ENCODE measurements at places on chromosomes 11 and 22.

DNA sequence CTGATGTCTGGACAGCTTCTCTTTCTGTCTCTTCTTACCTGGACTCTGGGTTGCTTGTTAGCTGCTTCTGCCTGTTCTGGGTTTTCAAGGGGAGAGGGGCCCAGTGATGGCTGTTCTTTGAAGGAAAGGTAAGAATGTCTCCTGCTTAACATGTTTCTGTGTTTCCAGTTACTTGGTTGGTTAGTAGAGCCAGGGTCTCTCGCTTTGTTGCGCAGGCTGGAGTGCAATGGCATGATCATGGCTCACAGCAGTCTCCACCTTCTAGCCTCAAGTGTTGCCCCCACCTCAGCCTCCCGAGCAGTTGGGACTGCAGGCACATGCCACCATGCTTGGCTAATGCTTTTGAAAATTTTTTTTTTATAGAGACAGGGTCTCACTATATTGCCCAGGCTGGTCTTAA lies 126.6 kb downstream of the BCR start:
- DNase-seq: no peak

DNA sequence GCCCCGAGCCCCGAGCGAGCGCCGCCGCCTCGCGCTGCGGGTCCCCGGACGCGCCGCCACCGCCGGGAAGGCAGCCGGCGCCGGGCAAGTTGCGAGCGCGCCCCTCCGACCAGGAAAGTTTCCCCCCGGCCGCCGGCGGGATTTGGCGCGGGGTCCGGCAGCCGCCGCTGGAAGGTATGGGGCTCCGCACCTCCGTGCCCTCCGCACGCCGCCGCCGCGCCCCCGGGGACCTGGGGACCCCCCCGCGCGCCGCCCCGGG lies 281 bp downstream of the TSPAN18 start:
- DNase-seq: no peak

GRCh38 chr22:43404673-43405385 lies 7.0 kb upstream of the MPPED1 start:
- DNase-seq: no peak

- DNase-seq: no peak
Observed at GRCh38 chr22:42256930-42257329, 13.5 kb downstream of the TCF20 start.

DNA sequence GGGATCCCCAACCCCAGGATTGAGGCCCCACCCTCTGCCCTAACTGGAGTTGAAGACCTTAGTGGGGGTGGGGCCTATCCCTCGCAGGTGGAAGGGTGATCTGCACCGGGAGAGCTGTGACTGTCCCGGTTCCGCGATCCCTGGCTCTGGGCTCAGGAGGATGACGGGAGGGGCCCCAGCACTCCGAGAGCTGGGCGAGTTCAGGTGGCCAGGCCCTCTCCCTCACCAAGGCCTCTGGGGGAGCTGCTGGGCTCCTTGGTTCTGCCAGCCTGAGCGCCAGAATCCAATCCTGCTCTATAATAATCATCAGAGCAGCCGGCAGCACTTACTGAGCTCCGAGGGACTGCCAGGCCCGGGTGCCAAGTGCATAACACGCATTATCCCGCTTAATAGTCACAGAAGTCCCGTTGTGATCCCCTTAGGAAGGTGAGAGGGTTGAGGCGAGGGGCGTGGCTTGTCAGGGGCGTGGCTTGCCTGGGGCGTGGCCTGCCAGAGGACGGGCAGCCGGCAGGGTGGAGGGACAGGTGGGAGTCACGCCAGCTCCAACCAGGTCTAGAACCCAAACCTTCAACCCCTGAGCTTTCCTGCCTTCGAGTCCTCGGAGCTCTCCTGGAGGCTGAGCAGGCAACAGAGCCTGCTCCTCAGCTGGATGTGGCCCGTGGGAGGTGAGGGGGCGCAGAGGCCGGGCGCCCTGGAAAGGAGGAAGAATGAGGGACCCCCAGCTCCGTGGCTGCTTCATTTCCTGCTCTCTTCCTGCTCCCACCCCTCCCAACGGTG lies 7.3 kb upstream of the SYT7 start:
- no peak for DNase-seq

- no peak for DNase-seq
Observed at GRCh38 chr11:116962108-116962507, 124.7 kb upstream of the APOA1 start.

GRCh38 chr11:3920148-3920852 lies 64.8 kb downstream of the STIM1 start:
- no peak for DNase-seq

- DNase-seq: no peak
Observed at GRCh38 chr11:3132831-3133260, 32.3 kb downstream of the OSBPL5 start.

GRCh38 chr22:42889304-42889703 lies 32.2 kb upstream of the ARFGAP3 start:
- DNase-seq: no peak

DNA sequence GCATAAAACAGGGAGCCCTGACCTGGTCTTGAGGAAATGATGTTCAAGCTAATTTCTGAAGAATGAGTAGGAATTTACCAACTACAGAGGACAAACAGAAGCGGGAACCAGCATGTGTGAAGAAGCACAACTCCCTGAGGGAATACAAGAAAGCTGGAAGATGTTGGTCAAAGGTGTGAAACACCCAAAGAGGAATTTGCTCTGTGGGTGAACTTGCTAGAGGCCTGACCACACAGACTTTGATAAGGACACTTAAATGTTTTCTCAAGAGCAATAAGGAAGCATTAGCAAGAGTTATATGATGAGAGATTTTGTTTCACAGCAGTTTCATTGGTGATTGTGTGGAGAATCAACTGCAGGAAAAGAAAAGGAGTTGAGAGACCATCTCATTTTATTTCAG lies 17.6 kb downstream of the SLC5A12 start:
- no peak for DNase-seq

DNA sequence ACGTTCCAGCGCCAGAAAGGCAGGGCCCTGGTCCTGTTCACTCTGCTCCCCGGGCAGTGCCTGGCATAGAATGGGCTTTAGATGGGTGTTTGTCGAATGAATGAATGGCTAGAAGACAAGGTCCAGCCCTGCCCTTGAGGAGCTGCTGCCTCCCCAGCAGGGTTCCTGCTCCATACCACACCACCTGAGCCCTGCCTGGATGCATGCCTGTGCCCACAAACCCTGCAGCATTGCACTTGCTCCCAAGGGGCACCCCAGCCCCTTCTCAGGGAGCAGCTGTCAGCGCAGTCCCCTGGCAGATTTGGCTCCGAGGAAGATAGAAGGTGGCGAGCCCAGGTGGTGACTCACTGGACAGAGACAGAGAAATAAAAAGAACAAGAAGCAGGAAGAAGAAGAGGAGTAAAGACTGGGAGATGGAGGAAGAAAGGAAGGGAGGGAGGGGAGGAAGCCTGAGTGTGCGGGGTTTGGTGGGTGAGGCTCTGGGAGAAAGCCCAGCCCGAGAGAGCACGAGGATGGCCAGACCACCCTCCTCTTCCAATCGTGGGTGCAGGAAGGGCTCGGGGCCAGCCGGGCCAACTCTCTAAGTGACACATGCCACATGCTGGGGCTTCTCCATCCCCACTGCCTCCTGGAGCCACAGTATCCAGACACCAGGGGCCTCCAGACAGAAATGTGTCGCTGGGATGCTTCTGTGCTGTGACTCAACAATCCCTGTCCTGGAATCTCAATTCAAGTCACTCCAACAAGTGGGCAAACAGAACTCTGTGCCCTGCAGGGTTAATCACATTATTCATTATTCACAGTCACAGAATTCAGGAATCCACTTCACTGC lies 1474.3 kb downstream of the BRD1 start:
- DNase-seq: no peak

GRCh38 chr11:4511282-4512245 lies 29.1 kb downstream of the OR52K1 start:
- no peak for DNase-seq

GRCh38 chr11:116911976-116912734 lies 74.7 kb upstream of the APOA1 start:
- no peak for DNase-seq

GRCh38 chr11:36594316-36594989 lies at the start of gene IFTAP:
IFTAP (plus strand) TSS chr11:36594502; CDS start chr11:36610104, 15,602 bp downstream.
- peak; percentile 74 for DNase-seq

GRCh38 chr11:9231848-9232177 lies 33.3 kb downstream of the DENND5A start:
- DNase-seq: peak; percentile 44

GRCh38 chr11:65440831-65441499 lies 18.4 kb downstream of the NEAT1 start:
- no peak for DNase-seq

GRCh38 chr11:1793081-1793480 lies 29.4 kb upstream of the CTSD start:
- peak; percentile 17 for DNase-seq

GRCh38 chr11:12764187-12764914 lies 90.1 kb downstream of the TEAD1 start:
- DNase-seq: no peak

GRCh38 chr11:117074119-117074518 lies 24.1 kb downstream of the SIK3 start:
- DNase-seq: no peak

- no peak for DNase-seq
Observed at GRCh38 chr22:17086296-17086695, 1.5 kb downstream of the IL17RA start.

- no peak for DNase-seq
Observed at GRCh38 chr11:952406-953385, 27.0 kb downstream of the AP2A2 start.

- DNase-seq: no peak
Observed at GRCh38 chr11:112334381-112334780, 73.7 kb upstream of the PLET1 start.

DNA sequence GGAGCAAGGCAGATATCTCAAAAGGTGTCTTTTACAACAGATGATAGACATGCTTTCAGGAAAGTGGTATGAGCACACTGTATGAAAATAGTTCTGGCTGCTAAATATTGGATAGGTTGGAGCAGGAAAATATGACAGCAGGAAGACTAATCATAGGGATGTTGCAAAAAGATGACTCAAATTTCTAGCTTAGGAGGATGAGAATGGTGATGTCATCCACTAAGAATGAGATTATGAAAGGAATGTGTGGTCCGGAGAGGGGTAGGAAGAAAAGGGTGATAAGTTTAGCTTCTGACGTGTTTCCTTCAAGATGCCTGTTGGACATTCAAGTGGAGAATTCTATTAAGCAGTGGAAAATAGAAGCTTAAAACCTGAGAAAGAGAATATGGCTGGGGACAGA lies 46.4 kb downstream of the RCN1 start:
- DNase-seq: peak; percentile 17

- DNase-seq: no peak
Observed at GRCh38 chr11:12846786-12847615, 162.1 kb upstream of the RASSF10 start.

GRCh38 chr11:115464269-115464668 lies 39.9 kb downstream of the CADM1 start:
- DNase-seq: no peak

- DNase-seq: no peak
Observed at GRCh38 chr11:117993988-117994745, 8.0 kb downstream of the IL10RA start.

GRCh38 chr11:14359501-14360031 lies 583 bp upstream of the RRAS2 start:
- DNase-seq: no peak

- no peak for DNase-seq
Observed at GRCh38 chr11:72753341-72754148, 1.3 kb upstream of the ARAP1 start.

DNA sequence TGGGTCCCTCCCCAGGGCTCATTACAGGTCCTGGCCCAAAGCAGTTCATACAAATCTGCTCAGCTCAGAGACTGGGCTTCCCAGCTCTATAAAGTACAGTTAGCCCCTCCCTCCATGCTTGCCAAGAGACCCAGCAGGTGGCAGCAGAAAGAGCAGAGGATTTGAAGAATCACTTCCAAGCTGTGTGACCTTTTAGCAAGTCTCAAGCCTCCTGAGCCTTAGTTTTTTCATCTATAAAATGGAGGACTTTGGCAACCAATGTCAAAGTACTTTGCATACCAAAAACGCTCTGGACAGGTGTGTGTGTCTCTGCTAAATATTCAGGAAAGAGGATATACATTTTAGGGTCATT lies 26.6 kb downstream of the RELT start:
- no peak for DNase-seq
